ENCODE measurements at places on chromosomes 1 and 21. TPM values are rescaled to one million over a fixed set of nuclear protein-coding genes. Genes with fewer than 3 reads are reported as not detected.

DNA sequence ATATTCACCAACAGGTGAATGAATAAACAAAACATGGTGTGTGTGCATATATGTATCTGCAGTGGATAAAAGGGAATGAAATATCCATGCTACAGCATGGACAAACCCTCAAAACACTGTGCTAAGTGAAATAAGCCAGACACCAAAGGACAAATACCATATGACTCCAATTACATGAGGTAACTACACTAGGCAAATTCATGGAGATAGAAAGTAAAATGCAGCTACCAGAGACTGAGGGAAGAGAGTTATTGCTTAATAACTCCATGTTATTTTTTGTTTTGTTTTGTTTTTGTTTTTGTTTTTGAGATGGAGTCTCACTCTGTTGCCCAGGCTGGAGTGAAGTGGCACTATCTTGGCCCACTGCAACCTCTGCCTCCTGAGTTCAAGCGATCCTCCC lies 2.4 kb downstream of the ITLN1 start:
- no peak for DNase-seq

Gene OR6K6
- polyA plus RNA-seq: not detected

DNA sequence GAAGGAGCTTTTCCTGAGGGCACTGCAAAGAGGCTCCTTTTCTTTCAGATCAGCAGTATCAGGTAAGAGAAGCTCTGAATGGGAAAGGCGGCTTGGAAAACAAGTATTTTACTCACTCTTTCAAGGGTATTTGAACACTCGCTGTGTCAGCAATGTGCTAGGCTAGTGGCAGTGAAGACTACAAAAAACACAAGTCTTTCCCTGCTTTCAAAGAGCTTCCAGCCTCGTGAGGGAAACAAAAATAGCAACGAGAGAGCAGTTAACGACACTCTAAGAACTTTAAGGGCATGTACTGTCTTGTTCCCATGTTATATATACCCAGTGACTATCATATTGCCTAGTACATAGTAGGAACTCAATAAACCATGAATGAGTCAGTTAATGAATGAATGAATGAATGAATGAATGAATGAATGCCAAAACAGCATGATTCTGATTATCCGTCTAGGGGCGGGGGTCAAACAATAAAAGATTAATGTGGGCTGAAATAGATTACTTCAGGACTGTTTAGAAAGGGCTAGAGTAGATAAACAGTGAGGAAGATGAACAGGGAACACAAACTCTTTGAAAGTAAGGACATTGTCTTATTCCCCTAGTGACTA lies 14.2 kb upstream of the MCOLN3 start:
- DNase-seq: no peak

- no peak for DNase-seq
Observed at GRCh38 chr1:36457691-36458090, 6.5 kb downstream of the MRPS15 start.

Gene SLC22A15
- 0.49 TPM for polyA plus RNA-seq

Gene RGS5
- polyA plus RNA-seq: 4.7 TPM

DNA sequence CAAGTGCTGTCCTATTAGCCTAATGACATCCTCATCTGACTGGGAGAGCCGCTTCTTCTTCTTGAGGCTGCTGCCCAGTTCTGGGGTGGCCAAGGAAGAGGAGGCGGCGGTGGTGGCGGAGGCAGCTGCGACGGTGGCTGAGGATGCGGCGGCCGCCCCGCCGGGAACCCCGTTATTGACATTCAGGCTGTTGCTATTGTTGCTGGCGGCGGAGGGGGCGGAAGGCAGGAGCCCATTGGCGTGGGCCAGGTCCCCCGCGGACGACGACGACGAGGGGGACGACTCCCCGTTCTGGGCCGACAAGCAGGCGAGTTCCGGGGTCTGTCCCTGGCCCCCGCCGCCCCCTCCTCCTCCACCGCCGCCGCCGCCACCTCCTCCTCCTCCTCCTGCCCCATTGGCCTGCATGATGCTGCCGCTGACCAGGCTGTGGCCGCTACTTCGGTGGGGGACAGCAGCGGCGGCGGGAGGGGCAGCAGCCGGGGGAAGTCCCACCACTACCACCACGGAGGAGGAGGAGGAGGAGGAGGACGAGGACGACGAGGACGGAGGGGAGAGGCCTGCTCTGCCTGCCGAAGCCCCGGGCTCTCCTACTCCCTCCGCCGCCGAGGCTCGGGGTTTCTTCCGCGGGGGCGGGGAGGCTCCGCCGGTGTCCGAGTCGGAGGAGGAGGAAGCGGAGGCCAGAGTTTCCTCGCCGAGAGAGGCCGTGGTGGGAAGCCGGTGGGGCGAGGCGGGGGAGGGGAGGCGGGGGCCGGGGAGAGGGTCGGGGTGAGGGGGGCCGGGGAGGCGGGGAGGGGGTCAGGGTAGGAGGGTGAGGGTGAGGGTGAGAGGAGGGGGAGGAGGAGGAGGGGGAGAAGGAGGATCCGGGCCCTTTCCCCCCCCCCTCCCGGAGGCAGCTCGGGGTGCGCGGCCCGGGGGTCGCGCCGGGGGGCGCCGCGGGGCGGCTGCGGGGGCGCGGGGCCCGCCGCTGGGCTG lies 610 bp downstream of the WDR26 start:
- DNase-seq: peak; percentile 64

Gene UBL4B
- not detected for polyA plus RNA-seq

DNA sequence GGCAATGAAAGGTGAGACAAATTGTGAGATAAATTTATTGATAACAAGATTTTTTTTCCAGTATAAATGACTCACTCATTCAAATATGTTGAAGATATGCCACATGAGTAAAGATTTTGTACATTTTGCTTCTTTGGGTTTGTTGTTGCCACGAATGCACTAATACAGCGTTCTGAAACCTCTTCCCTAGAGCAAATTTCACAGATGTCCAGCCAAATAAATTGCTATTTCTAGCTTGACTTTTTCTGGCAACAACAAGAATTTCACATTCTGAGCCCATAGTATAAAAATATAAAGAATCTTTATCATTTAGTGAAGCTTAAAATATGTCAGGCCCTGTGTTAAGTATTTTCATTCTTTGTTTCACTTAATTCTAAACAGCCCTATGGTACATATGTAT lies 114.5 kb upstream of the COL24A1 start:
- no peak for DNase-seq

DNA sequence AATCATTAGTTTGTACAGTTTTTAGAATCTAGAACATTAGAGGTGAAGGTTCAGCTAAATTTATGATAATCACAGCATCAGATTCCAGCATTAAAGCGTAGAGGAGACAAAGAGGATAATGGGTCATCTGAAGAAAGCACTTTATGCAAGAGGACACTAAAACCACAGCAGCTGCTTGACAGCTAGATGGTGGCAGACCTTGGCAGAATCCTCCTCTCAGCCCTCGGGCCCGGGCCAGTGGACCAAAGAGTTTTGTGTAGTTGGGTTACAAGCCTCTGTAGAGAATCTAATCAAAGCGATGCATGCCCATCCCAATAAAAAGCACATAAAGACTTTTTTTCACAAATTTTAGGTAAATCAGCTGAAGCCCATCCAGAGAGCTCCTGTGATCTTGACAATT lies 59.4 kb downstream of the AK5 start:
- DNase-seq: no peak

DNA sequence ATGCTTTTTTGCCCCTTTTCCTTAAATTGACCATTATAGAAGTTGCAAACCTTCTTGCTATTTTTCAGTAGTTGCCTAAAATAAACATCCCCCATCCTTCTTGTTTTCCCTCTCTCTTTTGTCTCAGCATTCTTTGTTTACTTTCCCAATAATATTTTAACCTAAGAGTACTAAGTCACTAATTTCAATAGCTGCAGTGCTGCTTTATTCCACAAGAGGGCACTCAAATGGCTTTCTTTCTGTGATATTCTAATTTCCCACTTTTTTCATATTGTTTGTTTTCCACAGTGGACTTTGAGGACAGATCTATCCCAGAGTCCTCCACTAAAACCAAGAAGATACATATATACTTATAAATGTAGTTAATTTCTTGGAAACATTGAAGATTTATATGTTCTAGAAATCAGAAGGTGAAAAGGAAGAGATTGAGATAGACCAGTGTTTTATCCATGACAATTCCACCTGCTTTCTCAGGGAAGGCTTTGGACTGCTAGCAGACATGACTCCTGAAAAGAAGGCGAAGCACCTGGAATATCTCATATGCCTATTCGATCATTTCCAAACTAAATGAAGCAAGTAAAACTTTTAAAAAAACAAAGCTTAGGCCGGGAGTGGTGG lies 104.8 kb upstream of the GRIK1 start:
- no peak for DNase-seq

DNA sequence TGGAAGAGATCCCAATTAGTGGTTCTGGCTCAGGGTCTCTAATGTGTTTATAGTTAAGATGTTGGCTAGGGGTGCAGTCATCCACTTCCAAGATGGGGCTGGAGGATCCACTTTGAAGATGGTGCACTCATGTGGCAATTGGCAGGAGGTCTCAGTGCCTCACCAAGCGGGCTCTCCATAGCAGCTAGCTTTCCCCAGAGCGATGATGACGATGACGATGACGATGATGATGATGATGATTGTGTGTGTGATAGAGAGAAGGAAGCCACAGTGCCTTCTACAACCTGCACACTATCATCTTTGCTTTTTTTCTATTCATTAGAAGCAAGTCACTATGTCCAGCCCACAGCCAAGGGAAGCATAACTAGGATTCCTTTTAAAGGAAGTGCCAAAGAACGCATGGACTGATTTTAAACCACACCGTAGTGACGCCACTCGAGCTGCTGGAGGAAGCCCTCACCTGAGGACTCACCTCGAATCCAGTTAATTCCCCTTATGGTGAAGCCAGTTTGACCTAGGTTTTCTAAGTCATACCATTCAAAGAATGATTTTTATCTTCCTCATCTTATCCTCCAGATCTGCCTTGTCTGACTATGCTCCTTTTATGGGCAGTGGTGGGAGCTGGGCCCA lies 49.4 kb downstream of the SRRM1 start:
- no peak for DNase-seq

Gene CRP
- 13,117 TPM for polyA plus RNA-seq

GRCh38 chr1:216119600-216119999 lies 303.6 kb downstream of the USH2A start:
- DNase-seq: no peak

DNA sequence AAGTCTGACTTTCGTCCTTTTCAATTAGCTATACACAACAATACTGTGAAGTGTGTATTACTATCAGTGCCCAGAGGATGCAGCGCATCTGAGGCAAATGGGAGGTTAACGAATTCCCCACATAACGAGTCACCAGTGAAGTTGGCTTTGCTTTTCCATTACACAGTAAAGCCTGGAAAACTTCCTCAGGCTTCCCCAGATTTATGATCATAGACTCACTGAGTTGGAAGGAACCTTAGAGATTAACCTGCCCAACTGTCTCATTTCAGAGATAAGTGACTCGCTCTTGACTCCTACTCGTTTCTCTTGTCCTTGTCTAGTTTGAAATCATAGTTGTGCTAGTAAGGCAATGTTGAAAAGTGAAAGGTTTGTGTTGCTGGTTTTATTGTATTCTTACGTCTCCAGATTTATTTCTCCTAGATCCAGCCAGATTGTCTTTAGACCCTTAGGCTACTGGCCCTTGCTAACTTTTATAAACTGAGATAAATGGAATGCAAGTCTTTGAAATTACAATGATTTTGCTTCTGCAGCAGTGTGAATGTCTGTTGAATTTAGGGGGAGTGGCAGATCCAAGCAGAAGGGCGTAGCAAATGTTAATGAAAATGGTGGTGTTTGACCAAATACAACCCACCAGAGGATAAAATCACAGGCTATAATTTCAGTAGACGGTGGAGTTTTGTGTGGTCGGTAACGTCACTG lies 17.3 kb downstream of the S1PR1 start:
- no peak for DNase-seq

- no peak for DNase-seq
Observed at GRCh38 chr1:223738465-223739365, 26.4 kb downstream of the CAPN2 start.

DNA sequence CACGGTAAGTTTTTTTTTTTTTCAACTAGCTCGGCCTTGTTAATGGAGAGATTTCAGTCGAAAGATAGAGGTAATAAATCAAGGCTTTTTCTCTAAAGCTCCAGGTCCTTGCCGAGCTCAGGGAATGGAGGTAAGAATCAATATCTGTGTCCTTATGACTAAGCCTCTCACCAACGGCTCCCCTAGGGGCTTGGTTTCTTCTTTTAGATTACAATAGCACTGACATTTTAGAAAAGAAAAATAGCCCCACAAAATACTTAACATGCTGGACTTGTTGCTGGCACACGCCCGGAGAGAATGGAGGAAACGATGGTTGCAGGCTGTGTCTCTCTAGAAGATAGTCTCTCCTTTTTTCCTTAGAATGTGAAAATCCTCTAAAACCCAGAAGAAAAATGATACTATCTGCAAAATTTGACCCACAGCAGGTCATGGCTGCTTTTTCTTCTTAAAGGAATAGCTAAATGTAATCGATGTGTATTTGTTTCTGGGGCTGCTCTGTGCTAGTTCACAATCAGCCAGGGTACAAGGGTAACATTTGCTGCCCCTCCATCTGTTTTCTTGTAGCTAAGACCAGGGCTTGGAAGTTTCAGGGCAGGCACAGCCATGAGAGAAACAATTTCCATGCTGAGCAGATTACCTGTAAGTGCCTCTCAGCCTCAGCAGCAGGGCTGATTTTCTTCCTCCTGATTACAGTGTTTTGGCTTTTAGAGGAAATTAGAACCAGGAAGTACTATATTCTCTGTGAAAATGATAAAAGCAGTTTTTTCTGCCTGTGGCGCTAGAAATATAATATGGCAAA lies 86.2 kb upstream of the GNG12 start:
- DNase-seq: no peak

DNA sequence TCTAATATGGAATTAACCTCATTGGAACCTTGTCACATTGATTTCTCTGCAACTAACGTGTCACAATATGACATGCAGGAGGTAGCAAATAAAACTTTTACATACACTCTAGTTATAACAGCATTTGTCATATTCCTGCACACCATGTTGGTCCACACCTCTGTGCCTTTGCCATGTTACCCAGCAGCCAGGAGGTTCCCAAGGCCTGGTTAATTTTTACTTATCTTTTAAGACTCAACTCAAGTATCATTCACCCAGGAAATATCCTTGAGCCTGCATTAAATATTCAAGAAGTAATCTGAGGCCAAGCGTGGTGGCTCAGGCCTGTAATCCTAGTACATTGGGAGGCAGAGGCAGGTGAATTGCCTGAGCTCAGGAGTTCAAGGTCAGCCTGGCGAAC lies 447.2 kb upstream of the NR5A2 start:
- no peak for DNase-seq

DNA sequence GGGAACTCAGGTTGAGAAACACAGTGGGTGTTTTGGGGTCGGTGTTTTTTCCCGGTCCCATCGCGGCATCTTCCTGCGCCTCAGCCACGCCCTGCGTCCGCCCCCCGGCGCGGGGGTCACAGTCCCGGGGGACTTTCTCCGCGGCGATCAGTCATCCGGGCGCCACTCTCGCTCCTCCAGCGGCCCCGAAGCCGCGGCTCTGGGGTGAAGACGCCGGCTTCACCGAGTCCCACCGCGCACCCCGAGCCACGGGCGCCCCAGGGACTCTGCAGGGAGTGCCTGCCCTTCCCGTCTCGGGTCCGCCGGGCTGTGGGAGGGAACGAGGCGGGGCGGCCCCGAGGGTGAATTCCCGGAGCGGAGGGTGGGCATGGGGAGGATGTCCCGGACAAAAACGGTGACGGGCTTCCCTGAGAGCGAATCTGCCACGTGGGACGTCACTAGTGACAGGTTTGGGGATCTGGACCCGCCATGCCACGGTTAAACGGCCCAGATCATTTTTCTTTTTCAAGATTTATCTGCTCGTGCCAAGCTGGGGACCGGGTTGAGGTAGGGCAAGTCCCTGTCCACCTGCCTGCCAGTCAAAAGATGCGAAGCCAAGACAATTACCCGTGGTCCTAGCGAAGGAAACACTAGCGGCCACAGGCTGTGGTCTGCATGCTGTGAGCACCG lies 717 bp upstream of the BATF3 start:
- DNase-seq: peak; percentile 36

GRCh38 chr1:187848321-187848720 lies 1019.6 kb downstream of the PLA2G4A start:
- DNase-seq: no peak

Gene CELA2A
- polyA plus RNA-seq: not detected
